Ecto neural progenitor cell (in vitro differentiated cells): ENCODE measurements at places on chromosomes 16 and 17.

DNA sequence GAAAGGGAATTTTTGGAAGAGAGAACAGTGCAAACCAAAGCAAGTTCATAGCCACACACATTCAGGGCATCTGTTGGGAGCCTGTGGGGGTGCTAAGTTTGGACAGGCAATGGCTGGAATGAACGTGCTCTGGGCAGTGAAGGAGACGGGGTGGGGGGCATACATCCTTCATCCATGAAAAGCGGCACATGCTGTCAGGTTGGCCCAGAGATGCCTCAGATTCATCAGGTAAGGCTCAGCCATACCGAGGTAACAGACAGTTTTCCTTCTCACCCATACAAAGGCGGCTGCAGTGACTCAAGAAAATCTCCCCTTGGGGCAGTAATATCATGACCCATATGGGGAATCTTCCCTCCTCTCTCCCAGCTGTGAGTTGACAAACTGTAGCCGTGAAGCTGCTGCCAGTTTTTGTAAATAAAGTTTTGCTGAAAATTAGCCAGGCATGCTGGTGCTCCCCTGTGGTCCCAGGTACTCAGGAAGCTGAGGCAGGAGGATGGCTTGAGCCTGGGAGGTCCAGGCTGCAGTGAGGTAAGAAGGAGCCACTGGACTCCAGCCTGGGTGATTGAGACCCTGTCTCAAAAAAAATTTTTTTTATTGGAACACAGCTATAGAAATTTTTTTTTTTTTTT lies 9.2 kb upstream of the UBALD2 start:
- no peak for DNase-seq

- no peak for DNase-seq
These were observed 5.4 kb upstream of the SLC5A2 start for GRCh38 chr16:31477220-31478216.

- DNase-seq = peak; percentile 75
These were observed 1.0 kb downstream of the HS3ST3A1 start for GRCh38 chr17:13600475-13601321.

DNA sequence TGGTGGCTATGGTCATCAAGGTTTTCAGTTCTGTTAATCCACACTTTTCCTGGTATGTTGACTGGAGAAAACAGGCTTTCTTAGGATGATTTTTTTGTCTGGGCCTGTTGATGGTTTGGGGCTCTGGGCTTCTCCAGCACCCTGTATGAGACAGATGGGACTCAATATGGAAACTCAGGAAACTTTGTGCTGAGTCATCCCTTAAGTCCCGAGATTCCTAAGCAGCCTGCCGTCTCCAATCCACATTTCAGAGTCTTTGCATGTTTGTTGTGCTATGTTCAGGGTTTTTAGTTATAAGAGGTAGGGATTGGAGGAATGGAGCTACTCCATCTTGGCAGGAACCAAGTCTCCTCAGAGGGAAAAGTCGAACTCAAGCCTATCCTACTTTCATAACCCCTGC lies 253.3 kb upstream of the FOXF1 start:
- DNase-seq = no peak

GRCh38 chr17:9643611-9644010 lies 1.7 kb upstream of the USP43 start:
- no peak for DNase-seq

DNA sequence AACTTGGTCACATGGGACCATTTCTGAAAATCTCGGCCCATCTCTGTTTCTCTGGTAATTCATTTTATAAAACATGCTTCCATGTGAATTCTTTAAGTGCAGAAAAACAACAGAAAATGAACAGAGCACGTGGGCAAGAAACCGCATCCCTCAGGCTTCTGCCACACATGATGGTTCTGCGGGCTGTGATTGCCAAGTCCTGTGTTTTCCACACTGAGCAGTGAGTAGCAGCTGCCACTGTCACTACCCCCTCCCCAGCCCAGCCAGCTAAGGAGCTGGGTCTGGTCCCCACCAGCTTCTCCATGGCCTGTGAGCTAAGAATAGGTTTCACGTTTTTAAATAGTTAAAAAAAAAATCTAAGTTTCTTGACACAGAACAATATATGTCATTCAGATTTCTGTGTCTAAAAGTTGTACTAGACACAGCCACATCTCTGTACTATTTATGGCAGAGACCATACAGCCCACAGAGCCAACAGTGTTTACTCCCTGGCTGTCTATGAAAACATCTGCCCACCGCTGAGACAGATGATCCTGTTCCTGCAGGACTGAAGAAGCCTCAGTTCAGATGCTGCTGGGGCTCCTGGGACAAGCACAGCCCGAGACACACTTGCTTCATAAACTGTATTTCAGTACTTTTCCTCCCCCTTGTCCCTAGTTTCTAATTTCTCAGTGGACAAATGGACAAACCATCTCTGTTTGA lies 41.5 kb downstream of the USP22 start:
- no peak for DNase-seq

DNA sequence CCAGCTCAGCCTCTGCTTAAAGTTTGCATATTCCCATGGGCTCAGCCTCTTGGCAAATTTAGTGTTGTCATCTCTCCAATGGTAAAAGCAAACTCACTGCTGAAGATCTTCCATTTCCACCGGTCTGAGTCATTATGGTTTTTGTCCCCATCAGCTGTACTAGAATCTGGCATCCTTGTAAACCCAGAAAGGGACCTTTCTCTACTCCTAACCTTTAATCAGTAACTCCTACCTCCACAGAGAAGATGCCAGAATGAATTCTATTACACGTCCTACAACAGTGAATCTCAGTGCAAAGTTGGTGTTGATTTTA lies 45.8 kb downstream of the ZNF652 start:
- no peak for DNase-seq

GRCh38 chr16:67017421-67017750 lies 11.6 kb upstream of the CBFB start:
- peak; percentile 39 for DNase-seq

- DNase-seq = no peak
These were observed 52.8 kb downstream of the GSG1L start for GRCh38 chr16:28010671-28011070.

GRCh38 chr16:85370881-85371651 lies 242.1 kb upstream of the GSE1 start:
- no peak for DNase-seq

DNA sequence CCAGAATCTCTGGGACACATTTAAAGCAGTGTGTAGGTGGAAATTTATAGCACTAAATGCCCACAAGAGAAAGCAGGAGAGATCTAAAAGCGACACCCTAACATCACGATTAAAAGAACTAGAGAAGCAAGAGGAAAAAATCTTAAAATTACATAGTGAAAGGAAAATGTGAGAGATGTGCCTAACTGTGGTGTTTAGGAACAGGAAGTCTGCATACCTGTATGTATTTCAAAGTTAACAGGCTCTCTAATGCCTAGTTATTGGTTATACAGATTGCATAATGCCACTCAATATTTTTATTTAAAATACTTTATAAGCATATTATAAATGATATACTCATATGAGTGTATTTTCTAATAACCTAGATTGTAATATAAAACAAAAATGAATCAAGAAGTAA lies 25.9 kb downstream of the ZNF267 start:
- DNase-seq = no peak

- DNase-seq = no peak
These were observed 80.3 kb downstream of the TNRC6C start for GRCh38 chr17:78038748-78039288.

GRCh38 chr16:86428729-86429517 lies 81.4 kb upstream of the FOXF1 start:
- no peak for DNase-seq

- no peak for DNase-seq
These were observed 130.3 kb downstream of the RAB11FIP4 start for GRCh38 chr17:31521632-31522283.

DNA sequence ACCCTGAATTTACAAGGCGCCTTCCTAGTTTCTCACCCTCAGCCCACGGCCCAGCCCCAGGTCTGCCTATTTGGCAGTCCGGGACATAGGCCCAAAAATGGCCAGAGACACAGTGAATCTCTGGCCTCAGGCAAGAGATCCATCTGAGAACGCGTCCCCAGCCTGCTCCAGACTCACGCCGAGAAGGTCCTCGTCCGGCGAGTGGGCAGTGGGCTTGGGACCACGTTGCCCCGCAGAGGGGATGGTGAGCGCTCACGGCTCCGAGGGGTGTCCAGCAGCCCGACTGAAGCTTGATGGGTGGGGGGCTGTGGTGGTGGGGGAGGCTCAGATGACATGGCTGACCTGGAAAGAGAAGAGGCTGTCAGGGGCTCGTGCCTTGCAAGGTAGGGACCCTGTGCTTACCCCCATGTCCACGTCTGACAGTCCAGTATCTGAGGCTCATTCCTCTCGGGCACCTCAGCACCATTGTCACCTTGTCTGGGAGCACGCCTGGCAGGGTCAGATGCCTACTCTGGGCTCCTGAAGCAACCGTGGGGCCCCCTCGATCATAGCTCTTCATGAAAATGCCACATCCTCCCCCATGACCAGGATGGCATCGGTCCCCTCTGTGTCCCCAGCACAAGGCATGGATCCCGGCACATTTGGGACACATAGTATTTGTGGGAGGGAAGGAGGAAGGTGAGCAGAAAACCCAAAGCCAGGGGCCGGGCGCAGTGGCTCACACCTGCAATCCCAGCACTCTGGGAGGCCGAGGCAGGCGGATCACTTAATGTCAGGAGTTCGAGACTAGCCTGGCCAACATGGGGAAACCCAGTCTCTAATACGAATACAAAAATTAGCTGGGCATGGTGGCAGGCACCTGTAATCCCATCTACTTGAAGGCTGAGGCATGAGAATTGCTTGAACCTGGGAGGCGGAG lies 9.6 kb downstream of the CARHSP1 start:
- DNase-seq = no peak

DNA sequence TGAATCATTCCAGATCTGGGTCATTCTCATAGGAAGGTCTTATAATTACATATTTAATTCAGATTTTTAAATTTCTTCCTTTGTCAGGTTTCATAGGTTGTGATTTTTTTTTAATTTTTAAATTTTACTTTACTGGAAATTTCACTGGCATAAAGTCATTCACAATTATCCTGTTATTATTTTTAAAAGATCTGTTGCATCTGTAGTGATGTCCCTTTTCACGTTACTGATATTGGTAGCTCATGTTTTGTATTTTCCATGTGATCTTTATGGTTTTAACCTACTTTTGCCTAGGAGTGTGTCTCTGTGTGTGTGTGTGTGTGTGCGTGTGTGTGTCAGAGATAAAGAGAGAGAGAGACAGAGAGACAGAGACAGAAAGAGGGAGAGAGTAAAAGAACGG lies 216.6 kb upstream of the KCNJ16 start:
- no peak for DNase-seq

DNA sequence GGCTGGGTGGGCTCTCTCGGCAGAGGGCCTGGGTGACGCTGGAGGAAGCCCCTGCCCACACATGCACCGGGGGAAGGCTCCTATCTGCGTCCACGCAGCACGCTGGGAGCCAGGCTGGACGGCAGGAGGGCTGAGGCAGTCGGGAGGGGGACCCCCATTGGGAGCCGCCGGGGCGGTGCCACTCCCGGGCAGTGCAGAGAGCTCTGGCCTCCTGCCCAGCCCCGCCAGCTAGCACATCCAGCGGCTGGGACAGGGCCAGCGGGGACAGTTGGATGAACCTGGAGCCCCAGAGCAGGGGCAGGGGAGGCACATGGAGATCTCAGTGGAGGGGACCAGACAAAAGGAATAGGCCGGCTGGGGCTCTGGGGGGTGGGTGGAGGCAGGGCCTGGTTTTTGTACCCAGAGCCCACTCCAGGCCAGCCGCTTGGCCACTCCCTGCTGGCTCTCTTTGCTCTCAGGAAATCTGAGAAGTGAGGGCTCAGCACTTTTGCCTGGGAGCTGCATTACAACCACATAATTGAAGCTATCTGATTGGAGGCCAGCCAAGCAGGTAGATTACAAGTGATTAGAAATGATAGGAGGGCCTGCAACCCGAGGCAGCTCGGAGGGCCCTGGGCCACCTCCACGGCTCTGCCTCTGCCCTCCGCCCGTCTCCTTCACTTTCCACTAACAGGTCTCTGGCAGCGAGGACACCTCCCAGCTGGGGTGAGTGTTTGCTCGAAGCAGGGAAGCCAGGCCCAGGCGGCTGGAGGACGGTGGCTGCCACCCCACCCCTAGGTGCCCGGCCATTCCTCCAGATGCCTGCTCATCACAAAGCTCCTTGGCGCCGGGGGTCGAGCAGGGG lies 40.1 kb downstream of the ENGASE start:
- peak; percentile 69 for DNase-seq
